Activated CD4-positive, alpha-beta T cell treated with anti-CD3 and anti-CD28 coated beads for 36 hours (primary cell): ENCODE measurements at places on chromosomes 7 and 10. TPM values are rescaled to one million over a fixed set of nuclear protein-coding genes. Genes with fewer than 3 reads are reported as not detected.

Gene HTR7
- not detected for total RNA-seq

Gene TMEM176B
- not detected for total RNA-seq

Gene PKD1L1
- total RNA-seq: 0.16 TPM

Gene CNTNAP2
- total RNA-seq: not detected

GRCh38 chr7:128356546-128357216 is 4.8 kb downstream of the PRRT4 start:
- no peak for DNase-seq

DNA sequence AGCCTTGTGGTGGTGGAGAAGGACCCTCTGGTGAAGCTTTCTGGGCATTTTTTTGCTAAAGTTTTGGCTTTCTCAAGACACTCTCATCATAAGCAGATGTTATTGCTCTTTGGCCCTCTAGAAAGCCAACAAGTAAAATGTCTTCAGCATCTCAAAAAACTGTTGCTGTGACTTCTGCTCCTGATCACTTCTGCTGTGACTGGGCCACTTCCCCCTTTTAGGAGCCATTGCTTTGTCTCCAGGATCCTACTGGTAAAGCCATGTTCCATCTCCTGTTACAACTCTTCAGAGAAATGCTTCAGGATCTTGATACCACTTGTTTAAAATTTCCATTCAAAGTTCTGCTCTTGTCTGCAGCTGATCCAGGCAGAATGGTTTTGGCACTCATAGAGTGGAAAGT is 10.9 kb downstream of the PARP12 start:
- DNase-seq: no peak

DNA sequence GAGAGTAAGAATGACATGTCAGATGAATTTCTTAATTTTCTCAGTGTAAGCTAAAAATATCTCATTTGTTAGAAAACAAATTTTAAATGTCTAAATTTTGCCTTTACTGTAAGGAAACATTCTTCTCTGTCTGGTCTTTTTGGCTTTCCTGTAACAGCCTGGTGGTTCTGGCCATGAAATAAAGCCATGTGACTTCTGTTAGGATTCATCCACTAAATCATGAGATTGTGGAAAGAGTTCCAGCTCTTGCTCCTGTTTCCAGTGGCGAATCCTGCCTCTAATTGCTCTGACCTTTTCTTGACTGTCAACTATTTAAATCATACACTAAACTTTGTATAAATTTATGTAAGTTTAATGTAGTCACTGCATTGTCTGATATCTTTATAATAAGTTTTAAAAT is 398.5 kb upstream of the AKR1E2 start:
- DNase-seq: no peak

GRCh38 chr10:101597091-101597900 is 9.2 kb downstream of the DPCD start:
- DNase-seq: no peak

GRCh38 chr10:80283536-80284199 is 5.8 kb downstream of the MAT1A start:
- no peak for DNase-seq

DNA sequence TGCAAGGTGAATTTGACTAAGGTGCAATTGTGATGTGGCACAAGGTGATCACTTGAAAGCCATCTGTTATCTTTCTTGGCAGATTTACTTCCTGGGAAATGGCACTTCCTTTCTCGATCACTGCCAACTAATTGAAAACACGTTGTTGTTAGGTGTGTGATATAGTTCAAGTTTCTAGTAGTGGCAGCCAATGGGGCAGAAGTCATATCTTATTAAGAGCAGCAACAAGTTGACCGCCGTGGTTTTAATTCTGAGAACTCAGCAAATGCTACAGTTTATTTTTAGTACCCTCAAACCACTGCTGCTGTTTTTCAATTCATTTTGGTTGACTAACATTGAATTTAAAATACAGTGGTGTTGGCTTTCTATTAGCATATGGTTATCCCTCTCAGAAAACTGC is 1.6 kb downstream of the CHN2 start:
- no peak for DNase-seq

- DNase-seq: no peak
Measured at GRCh38 chr7:99126921-99127553, 16.9 kb downstream of the SMURF1 start.

DNA sequence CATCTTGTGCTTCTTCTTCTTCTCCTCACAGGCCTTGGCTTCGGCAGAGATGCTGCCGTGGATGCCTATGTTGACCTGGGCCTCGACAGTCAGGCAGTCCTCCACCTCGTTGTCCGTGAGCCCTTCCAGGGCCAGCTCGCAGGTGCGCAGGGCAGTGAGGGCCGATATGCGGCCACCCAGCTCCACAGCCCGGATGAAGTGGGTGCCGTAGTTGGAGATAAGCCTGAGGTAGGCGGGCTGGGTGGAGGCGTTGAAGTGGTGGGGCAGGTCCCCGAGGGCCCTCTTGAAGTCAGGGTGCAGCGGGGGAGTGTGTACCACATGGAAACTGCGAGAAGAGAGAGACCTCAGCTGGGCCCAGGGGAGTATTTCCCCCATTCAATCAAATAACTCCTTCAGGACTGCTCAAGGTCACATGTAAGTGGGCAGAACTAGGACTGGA is 3.7 kb downstream of the PRF1 start:
- DNase-seq: no peak

DNA sequence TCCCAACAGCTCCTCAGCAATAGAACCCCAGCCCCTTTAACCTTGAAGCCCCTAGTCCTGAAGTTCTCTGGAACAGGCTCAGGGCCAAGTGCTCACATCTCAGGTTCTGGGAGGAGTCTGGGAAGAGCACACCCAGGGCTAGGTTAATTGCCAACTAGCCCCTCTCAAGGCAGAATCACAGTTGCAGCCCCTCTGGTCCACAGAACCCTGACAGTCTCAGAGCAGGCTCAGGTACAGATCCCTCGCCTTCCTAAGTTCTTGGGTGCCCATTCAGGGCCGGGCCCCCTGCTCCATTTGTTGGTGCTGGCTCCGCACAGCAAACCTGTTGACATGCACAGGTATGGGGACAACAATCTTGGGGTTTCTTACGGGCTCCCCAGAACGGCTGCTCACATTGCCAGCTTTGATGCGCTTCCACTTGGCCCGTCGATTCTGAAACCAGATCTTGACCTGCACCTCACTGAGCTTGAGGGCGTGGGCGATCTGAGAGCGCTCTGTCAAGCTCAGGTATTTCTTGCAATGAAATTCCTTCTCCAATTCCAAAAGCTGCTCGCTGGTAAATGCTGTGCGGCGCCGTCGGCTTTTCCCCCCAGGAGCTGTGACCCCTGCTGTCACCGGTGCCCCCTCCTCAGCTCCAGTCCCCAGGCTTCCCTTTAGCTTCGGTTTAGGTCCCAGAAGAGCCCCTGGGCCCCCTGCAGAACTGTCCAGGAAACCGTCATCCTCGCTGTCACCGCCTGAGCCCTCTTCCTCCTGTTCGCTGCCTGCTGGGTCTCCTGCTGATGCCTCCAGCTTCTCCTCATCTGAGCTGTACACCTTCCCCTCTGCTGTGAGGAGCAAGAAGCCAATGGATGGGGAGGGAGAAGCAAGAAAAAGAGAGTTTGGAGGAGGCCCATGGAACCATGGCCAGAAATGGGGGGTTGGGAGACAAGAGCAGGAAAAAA is 18.9 kb downstream of the GBX1 start:
- no peak for DNase-seq

DNA sequence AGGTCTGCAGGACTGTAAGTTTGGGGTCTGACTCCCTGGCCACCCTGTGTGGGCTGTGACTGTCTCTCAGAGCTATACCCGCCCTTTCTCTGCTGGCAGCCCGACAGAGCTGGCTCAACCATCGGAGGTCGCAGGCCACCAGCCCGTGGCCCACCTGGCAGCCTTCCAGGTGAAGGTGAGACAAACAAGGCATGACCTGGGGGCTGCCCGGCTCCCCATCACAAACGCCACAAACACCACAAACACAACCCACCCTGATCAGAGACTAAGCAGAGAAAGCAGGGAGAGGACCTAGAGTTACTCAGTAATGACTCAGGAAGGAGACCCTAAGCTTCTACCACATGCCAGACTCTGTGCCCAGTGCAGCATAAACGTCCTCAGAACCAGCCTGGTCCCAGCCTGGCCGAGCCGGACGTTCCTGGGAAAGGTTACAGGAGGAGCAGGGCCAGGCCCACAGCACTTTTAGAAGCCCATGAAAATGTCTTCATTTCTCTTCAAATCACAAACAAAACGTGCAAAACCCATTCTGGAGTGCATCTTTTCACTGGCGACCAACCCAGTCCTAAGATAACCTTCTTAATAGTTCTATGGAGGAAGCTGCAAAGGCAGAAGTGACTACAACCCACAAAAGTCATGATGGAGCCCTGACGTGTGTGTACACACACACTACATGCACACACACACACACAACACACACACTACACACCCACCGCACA is 66.8 kb downstream of the MKI67 start:
- no peak for DNase-seq

- DNase-seq: no peak
Measured at GRCh38 chr10:1853801-1854200, 116.5 kb upstream of the ADARB2 start.

DNA sequence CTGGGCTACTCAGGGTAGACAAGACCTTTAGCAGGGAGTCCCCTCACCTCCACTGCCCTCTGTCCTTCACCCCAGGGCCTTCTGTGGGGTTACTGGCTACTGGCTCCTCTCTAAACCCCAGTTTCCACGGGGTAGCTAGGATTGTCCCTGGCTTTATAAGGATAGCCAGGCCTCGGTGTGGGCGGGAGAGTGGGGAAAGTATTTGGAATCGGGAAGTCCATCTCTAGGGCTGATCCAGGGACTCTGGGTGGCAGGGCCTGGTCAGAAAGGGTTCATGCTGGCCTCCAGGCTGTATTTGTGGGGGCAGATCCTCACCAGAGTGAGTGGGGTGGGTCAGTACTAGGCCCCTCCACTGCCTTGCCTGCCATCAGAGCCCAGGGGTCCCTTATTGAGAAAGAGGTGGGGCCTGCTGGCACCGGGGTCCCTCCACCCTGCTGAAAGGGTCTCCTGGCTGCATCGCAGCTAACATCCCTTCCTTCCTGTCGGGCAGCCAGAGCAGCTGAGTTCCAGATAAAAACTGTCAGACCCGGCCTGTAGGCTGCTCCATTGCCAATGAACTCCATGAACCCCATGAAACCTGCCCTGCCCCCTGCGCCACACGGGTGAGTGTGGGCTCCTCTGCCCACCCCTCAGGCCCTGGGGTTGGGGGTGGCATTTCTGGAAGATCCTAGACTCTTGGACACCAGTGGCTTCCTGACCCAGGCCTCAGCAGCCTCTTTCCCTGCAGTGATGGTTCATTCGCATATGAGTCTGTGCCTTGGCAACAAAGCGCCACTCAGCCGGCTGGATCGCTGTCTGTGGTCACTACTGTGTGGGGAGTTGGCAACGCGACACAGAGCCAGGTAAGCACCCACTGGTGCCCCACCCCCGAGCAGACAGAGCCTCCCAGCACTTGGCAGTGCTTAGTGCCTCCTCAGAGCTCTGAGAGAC is 7.3 kb downstream of the ZMIZ2 start:
- DNase-seq: no peak
